ENCODE measurements at places on chromosomes 2 and 18.
A peak's percentile ranks its signal among the peaks of the same experiment; 100 is the strongest.

GRCh38 chr2:20132990-20133535 lies 81.6 kb upstream of the LAPTM4A start:
- no peak for ATAC-seq

GRCh38 chr18:79397247-79397829 lies 1.6 kb downstream of the NFATC1 start:
- ATAC-seq = no peak

GRCh38 chr2:113818382-113818951 lies 62.0 kb upstream of the SLC35F5 start:
- no peak for ATAC-seq

- ATAC-seq = no peak
Measured at GRCh38 chr2:50374711-50375110, 657.2 kb downstream of the NRXN1 start.

DNA sequence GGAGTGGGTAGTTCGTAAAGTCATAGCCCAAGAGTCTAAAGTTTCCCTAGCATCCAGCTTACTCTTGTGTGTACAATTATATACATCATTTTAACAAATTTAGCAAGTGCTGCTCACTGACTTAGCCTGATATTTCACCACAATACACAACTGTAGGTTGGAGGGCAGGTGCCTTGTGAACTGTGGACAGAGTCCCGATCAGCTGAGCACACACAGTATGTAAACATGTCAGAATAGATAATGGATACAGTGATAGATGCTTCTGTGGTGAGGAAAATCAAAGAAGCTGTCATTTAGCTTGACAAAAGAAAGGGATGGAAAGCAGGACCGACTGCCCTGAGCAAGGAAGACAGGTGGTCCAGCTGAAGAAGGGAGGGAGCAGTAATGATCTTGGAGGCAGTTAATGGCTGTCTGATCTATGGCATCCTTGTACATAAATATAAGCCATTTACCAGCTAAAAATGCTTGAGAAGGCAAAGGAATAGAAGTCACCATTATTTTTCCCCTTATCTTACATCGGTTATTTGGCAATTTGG lies 372.8 kb upstream of the UBE2E3 start:
- ATAC-seq = no peak

- ATAC-seq = no peak
Measured at GRCh38 chr2:174399171-174399570, 3.6 kb downstream of the SCRN3 start.

DNA sequence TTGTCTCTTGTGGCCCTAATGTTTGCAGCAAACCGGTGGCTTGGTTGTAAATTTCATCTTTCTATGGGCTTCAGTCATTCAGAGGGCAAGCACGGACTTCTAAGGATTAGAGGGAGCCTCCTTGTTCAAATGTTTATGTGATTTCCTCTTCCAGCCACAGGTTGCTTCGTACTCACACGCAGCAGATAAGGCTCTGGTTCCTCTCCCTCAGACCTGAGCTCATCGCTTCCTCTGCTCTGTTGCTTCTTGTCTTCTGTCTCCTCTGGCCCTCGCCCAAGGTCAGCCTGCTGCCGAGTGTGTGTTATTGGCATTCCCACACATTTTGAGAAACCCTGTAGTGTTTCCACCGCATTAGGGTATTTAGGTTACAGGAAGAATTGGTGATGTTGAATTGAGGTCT lies 44.0 kb downstream of the MYL12B start:
- ATAC-seq = peak; percentile 42

- ATAC-seq = no peak
Measured at GRCh38 chr18:60228609-60229595, 143.7 kb downstream of the MC4R start.

DNA sequence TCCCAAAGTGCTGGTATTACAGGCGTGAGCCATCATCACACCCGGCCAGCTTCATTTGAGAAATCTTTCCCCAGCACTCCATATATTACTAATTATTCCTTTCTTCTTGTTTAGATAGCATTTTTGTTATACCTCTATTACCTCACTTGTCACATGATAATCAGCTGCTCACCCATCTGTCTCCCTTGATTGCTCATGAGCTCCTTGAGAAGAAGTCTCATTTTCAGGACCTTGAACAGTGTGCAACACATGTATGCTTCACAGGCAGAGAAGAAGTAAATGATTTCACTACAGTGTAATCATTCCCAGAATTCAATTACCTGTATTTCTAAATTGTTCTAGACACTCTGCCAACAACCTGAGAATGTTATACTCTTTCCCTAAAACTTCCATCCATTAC lies 6.2 kb downstream of the PAIP2B start:
- ATAC-seq = no peak

- ATAC-seq = no peak
Measured at GRCh38 chr2:22481486-22482259, 903.3 kb upstream of the KLHL29 start.

DNA sequence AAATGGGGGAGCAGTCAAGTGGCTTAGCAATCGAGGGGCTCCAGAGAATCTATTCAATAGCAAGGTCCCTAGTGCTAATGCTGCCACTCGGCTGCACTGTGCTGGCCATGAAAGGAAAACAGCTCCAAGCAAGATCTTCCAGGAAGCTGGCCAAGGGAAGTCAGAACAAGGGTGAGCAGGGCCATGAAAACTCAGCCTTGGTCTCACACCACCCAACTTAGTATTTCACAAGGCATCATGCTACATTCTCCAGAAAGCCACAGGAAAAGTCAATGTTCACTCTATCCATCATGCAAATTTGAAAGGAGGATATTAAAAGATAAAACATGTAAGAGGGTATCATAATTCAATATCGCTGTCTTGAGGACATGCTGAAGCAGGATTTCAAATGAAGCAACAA lies 35.7 kb downstream of the NRP2 start:
- no peak for ATAC-seq

- ATAC-seq = no peak
Measured at GRCh38 chr18:76505614-76506013, 10.6 kb upstream of the ZNF516 start.

- ATAC-seq = no peak
Measured at GRCh38 chr2:118845522-118846441, 1.7 kb downstream of the EN1 start.

DNA sequence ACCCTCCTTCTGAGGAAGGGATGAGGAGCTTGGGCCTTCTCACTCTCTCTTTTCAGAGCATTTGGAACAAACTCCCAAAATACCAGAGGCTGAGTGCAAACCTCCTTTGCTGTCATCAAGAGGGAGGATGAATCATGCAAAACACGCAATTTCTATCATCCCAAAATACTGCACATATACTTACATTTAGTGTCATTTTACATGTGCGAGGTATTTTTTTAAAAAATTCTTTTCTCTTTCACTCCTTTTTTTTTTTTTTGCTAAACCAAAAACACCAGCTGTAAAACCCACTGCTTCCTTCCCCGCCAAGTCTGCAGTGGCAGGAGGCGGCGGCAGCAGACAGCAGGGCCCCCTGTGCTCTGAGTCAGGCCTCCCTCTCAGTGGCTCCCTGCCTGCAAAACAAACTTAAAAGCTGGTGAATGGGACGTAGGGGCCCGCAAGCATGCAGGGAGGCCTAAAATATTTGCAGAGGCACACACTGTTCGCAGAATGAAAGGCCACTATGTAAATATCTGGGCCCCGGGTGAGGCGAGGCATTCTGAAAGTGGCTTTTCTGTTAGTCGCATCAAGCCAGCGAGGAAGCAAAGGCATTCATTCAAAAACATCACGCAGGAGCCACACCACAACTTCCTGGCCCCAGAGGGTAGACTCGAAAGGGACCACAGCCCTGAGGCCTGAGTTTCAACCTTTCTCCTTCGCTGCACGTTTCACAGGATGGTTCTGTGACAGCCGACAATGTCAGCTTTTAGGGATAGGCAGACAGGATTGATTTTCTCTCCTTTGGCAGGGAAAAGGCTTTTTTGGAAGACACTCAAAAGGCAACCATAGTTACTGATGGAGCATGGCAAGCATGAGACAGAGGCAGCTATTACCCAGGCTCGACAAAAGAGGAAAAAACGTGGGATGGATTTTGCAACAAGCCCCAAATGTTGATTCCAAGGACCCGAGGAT lies 73.4 kb downstream of the ACTR2 start:
- ATAC-seq = peak; percentile 88

DNA sequence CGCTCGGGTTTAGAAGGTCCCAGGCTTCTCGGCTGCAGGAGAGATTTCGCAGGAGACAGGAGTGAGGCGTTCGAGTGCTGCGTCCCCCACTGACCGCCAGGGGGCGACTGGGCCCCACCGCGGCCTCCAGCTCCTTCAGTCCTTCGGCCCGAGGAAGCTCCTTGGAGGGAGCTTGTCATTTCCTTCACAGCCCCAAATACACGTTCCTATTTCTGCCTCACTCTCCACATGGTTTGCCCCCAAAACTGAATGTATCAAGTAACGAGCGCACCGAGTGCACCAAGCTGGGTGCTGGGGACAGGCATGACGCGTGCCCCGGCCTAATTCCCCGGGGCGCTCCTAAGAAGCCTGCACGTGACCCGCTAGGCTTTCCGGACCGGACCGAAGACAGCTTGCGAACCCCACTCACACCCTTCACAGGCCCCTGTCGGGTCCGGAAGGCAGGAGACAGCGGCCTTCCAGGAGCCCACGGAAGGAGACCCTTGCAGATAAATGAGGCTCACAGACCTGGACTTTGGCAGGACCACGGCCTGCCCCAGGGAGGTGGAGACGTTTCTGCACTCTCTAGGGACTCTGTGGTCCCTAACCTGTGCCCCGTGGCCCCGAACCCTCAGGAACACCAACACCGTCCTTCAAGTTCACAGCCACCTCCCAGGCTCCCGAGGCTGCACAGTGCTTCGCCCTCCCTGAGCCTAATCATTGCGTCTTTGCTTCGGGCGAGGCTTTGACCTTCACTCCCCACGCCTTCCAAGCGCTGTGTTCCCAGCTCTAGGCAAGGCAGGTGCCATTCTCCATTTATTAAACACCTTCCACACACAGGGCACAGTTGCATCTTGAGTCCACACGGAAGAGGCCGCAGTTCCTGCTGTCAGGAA lies 13.0 kb upstream of the FAHD2A start:
- ATAC-seq = peak; percentile 73

DNA sequence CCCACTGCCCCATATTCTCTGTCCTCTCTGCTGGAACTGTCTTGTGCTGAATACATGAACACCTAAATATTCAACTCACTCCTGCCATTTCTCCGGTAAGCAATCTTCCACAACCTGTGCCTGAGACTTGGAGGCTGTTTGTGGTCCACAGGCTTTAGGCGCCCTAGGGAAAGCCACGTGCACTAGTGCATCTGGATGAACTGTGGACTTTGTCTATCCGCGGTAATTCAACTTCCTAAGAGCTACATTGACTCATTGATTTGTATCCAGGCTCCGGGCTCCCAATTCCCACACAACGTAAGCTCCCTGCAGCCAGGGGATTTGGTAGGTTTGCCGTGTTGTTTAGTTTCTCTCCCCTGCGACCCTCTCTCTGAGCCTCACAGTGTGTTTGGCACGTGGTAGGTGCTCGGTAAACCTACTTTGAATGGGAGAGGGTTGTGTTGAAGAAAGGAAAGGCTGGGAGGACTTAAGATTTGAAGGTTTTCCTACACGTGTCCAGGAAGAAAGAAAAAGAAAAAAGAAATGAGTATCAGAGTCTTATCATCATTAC lies 718.2 kb downstream of the DPP10 start:
- no peak for ATAC-seq

DNA sequence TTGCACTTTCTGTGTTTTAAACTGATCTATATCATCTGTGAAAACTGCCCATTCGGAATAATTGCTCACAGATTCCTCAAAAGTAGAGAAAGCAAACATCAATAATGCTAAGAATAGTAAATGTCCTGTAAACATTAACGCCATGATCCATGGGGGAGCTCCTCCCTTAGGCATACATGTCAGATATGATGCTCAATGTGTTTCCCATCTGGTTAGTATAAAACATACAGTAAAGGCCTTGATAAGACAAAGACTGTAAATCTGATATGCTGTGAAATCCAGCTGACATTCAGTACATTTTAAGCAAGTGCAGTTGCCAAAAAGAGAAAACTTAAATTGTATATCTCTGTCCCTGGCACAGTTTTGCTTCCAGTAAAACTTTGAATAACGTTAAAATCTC lies 2.1 kb downstream of the DSEL start:
- no peak for ATAC-seq

DNA sequence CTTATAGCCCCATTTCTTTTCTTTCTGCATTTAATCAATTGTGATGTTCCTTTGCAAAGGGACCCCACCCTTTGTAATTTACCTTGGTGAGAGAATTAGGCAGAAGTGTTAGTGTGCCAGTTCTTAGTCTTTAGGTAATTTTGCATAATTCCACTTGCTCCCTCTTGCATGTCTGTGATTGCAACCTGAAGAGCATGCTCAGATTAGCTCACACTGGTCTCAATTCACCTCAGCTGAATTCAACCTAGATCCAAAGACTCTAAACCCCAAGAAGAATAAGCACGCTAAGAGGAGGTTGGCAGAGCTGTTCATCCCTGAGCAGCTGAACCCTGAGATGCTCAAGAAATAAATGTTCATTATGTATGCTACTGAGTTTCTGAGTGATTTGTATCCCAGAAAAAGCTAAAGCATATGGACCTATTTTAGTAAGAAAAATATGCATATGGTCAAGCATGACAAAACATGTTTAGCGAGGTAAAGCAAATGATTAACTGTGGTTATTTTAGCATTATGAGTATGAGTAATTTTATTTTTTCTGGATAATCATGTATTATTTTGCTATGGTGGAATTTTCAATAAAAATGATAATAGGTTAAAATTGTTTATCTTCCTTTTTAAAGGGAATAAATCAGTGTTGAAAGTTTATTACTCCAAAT lies 299.2 kb upstream of the ZSWIM2 start:
- no peak for ATAC-seq

DNA sequence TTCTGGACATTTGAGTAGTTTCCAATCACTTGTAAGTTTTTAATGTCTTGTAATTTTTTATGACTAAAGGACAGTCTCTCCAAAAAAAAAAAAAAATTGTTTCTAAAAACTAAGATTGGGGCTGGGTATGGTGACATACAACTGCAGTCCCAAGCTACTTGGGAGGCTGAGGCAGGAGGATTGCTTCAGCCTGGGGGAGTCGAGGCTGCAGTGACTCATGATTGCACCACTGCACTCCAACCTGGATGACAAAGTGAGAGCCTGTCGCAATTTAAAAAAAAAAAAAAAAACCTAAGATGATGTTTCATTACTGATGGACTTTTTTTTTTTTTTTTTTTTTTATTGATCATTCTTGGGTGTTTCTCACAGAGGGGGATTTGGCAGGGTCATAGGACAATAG lies 34.4 kb upstream of the PKDCC start:
- ATAC-seq = no peak

- ATAC-seq = no peak
Measured at GRCh38 chr2:78353168-78353567, 672.3 kb upstream of the REG3G start.

GRCh38 chr2:130372055-130372832 lies 16.4 kb downstream of the PTPN18 start:
- ATAC-seq = peak; percentile 71

- no peak for ATAC-seq
Measured at GRCh38 chr2:177010861-177011260, 201.7 kb upstream of the HNRNPA3 start.

DNA sequence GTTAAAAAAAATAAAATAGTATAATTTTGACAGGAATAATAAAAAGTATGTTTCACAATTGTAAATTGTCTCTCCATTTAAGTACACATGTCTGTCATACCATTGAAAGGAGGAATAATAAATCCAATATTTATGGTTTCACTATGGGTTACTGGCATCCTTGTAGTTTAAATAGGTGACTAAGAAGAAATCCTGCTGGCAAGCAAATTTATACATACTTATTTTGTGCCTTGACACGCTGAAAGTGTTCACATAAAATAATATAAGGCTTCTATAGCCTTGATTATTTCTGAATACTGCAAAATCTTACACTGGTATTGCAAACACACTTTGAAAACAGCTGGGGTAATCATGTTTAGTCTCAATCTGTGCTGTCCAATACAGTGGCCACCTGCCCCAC lies 138.3 kb upstream of the ETAA1 start:
- ATAC-seq = no peak
